CD4-positive, alpha-beta T cell treated with Interleukin-4 for 4 hours (primary cell): ENCODE measurements at places on chromosomes 1 and 21.

DNA sequence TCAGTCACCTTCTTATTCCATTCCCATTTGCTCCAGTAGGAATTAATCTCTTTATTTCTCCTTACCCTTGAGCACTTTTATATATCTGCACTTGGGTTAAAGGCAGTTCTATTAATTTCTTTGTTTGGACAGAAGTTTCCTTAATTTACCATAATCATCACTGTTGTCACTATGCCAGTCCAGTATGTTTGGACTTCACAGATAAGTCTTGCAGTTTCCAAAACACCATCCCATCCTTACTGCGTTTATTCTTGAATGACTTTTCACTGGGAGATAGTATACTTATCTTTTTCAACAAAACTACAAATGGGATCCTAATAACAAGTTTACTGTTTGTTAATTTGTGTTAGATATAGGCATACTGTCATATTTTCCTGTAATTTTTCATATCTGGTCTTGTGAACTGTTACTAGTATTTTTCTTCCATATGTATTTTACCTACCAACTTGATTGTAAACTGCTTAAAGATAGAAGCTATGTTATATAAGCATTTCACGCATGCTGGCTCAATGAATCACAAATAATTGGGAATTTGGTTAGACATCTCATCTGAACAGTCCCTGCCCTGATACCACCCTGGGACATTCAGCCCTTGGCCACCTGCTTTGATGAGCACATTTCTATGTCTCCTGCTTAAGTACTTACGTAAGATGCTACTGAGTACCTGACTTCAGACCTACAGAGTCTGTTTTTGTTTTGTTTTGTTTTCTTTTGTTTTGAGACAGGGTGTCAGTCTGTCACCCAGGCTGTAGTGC is 78.2 kb downstream of the OLFML2B start:
- no peak for DNase-seq

GRCh38 chr21:37164742-37165141 is 91.7 kb downstream of the TTC3 start:
- no peak for DNase-seq

DNA sequence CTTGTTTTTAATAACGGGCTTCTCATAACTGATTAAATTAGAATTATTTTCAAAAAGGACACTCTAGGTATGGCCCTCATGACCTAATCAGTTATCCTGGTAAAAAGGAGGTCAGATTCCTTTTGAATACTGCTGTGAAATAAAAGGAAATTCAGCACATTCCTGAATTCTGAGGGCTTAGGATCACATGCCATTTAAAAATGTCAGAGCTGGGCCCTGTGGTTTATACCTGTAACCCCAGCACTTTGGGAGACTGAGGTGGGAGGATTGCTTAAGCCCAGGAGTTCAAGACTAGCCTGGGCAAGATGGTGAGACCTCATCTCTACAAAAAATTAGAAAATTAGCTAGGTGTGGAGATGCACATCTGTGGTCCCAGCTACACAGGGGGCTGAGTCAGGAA is 18.0 kb upstream of the RABGGTB start:
- DNase-seq: no peak

DNA sequence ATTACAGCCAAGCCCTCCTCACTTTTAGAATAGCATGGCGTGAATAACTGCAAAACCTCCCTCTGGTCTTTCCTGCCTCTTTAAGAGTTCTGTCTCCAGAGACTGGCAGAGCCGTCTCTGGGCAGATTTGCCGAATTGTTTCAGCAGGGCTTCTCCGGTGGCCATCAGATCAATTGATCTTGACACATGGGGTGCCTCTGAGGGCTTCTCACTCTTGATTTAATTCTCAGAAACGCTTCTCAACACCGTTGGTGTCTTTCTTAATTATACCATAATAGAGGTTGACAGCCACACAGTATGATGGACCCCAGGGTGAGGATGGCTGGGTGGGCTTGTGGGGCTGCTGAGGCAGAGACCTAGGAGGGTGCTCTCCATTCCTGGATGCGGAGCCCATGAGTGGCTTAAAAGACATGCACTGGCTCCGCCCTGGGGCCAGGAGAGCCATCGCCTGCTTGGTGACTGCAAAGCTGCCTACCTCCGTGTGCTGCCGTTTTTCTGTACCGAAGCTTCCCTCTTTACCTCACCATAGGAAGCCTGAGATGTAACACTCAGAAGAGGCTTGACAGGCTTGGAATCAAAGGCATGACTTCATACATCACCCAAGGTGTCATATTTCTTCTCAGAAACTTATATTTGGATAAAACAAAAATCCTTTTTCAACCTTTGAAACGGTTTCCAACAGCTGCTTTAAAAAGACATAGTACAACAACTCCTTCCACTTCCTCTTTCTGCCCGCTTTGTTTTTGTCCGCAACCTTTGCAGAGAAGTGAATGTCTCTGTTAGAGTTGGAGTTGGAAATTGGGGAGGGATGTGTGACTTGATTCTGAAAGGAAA is 82.9 kb downstream of the GALNT2 start:
- no peak for DNase-seq

GRCh38 chr1:110069404-110070281 is 829 bp downstream of the ALX3 start:
- no peak for DNase-seq

DNA sequence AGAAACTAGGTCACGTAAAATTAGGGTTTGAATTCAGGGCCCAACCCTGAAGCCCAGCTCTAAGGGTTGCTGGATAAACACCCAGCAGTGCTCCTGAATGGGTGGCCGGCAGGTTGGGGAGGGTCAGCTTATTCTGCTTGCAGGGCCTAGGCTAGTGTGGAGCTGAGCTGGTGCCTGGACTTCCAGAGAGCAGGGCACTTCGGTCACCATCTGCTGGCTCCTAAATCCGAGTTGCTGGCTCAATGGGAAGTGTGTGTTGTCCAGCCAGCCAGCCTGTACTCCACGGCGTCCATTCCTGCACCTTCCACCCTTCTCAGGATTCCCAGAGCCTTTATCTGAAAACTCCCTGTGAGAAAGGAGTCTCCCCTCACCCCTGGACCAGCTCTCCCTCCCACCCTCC is 23.0 kb downstream of the TRIM67 start:
- DNase-seq: no peak

- DNase-seq: no peak
These were observed 52.7 kb upstream of the ARHGEF16 start for GRCh38 chr1:3401585-3402257.

DNA sequence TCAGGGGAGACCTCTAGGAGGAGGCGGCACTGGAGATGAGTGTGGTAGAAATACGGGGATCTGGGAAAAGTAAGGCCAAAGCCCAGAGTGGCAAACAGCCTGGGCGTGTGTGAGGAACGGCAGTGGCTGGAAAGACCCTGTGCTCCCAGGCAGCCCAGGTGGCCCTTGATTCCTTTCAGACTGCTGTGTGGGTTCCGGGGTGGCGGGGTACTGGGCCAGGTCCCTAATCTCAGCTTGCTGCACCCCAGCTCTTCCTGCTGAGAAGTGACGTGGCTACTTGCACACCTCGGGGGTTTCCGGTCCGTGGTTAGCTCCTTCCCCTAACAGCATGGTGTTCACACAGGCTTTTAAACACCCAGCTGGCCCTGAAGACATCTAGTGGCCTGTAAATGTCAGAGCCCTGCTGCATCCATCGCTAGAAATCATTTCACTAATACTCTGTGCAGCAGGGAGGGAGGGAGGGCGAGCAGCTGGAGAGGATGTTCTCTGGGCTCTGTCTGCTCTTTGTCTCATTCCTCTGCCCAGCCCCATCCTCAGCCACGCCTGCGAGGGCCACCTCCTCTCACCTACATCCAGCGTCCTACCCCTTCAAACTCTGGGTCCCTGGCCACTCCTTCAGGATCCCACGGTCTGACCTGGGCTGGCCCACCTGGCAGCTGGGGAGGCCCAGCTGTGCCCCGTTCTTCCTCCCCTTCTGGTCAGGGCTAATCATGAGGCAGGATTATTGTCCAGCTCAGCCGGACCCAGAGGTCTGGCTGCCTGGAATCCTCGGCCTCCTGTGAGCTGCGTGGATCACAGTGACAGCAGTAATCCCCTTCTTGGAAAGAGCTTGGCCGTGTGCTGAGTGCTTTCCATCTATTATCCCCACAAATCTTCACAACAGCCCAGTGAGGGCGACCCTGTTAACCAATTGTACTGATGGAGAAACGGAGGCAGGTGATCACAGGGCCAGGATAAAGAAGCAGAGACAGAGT is 7.2 kb downstream of the ZDHHC18 start:
- DNase-seq: peak; percentile 94

DNA sequence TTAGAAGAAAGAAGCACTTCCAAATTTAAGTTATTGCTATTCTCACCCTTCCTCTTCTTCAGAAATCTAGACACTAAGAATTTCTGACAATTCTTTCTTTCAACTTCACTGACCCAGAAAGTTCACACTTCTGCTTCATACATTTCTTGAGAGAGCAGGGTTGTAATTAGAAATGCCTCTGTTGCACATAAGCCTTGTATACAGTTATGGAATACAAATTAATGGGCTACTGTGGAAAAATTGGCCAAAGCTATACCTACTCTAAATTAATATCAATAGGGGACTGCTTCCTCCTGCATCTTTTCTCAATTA is 1.5 kb downstream of the TNFSF18 start:
- no peak for DNase-seq

- no peak for DNase-seq
These were observed 3.2 kb downstream of the DPT start for GRCh38 chr1:168725831-168726230.

GRCh38 chr1:234997201-234997895 is 131.3 kb downstream of the TOMM20 start:
- DNase-seq: no peak

DNA sequence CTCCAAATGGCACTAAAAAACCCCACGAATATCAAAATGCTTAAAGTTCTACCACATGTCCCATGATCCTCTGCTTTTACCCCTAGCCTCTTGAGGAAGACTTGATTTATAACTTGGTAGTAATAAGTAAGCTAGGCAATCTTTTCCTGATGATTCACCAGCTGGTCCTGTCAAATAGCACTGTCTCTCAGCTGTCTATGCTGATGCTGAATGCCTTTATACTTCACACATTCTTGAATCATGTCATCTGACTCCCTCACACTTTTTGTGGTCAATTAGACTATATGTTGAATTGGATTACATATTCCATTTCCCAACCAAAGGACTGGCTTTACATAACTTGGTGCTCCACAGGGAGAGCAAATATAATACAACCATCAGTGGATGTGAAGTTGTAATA is 16.6 kb downstream of the C21orf91 start:
- DNase-seq: no peak

- no peak for DNase-seq
These were observed 13.1 kb upstream of the EVI5 start for GRCh38 chr1:92797961-92798360.

- DNase-seq: no peak
These were observed 429.8 kb upstream of the VAMP3 start for GRCh38 chr1:7341145-7341905.

DNA sequence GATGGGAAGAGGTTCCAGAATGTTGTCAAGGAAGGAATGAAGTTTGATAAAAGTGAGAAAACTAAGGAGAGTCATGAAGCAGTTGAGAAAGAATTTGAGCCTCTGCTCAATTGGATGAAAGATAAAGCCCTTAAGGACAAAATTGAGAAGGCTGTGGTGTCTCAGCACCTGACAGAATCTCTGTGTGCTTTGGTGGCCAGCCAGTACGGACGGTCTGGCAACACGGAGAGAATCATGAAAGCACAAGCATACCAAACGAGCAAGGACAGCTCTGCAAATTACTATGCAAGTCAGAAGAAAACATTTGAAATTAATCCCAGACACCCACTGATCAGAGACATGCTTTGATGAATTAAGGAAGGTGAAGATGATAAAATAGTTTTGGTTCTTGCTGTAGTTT is 142.8 kb downstream of the CDC7 start:
- no peak for DNase-seq

- no peak for DNase-seq
These were observed 47.9 kb downstream of the GON4L start for GRCh38 chr1:155809088-155809487.

- no peak for DNase-seq
These were observed 20.1 kb upstream of the PCBP3 start for GRCh38 chr21:45623436-45623835.

DNA sequence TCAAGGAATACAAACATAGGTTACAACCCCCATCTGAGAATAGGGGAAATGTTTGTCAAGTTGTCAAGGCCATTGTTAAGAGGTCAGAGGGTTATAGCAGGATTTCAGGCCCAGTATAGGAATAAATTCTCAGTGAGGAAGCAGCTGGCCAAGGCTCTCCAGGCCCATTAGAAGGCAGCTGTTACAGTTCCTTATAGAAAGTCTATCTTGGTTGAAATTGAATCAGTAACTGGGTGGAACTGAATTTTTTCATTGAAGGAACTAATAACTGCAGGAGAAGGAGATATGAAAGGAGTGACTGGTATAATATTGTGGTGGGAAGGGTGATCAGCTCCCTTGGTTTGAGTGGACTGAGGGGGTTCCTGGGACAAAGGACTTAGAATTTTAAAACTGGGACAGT is 134.1 kb downstream of the CYYR1 start:
- DNase-seq: no peak

- DNase-seq: no peak
These were observed 1.7 kb downstream of the ARID1A start for GRCh38 chr1:26697431-26697977.

DNA sequence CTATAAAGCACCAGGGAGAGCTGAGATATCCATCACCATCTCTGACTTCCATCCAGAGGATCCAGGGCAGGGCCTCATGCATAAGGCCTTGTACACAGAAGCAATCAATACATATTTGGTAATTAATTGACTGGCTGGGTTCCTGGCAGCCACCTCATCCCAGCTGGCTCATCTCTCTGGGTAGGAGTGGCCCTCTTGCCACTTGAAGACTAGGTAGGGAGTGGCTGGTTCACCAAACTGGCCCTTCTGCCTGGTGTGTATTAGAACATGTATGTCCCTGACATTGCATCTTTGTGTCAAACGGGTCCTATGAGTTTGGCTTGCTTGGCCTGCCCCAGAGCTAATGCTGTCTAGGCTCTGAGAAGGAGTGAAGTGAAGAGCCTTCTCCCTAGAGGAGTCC is 11.8 kb downstream of the NUAK2 start:
- no peak for DNase-seq

DNA sequence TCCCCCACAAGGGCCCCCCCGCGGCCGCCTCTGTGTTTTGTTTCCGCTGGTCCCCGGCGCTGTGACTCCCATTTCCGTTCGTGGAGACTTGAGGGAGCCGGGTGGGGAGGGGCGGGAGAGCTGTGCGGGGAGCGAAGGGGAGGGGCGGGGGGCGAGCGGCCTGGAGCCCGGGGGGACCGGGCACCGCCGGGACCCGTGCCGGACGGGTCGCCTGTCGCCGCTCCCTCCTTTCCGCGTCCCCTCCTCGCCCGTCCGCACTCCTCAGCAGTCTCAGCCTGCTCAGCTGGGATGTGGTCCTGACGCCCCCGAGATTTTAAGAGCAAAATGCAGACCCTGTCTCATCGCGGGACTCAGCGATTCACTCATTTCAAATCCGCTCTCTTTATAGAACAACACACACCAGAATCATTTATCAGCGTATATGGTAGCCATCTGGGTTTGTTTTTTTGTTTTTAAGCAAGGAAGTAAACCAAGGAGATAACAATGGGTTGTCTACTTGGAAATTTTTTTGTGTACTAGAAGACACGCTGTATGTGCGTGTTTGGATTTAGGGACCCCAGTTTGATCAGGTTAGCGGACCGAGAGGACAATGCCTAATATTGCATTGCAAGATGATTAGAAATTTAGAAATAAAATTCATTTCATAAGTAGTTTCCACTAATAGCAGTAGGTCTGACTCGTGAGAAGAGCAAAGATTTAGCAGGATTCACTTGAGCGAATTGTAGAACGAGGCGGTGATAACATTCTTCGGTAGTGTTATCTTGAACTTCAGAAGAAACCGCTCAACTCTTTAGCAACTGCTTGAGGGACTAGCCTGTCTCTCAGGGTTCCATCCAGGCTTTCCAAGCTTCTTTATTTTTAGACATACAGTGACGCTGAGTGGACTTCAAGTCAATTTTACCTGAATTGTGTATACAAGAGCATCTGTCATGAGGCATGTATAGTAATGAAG is 1.1 kb downstream of the GABPA start:
- peak; percentile 75 for DNase-seq
